ENCODE measurements at places on chromosomes 6 and 20.

GRCh38 chr20:35674921-35675320 lies 10.2 kb upstream of the CPNE1 start:
- DNase-seq = no peak

- no peak for DNase-seq
Measured at GRCh38 chr6:170207586-170208181, 83.2 kb downstream of the DLL1 start.

GRCh38 chr20:22366631-22367030 lies 217.7 kb downstream of the FOXA2 start:
- DNase-seq = no peak

GRCh38 chr20:3258429-3258828 lies 19.4 kb upstream of the SLC4A11 start:
- DNase-seq = no peak

DNA sequence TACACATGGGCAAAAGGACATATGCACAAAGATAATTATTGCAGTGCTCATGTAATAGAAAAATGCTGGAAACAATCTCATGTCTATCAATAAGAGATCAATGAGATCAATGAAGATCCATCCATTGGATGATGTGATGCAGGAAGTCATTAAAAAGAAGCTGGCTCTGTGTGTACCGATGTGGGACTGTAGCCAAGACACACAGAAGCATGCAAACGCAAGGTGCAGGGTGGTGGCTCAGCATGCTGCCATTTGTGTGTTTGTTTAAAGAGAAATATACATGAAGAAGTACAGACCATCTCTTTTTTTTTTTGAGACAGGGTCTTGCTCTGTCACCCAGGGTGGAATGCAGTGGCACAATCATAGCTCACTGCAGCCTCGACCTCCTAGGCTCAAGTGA lies 33.1 kb upstream of the KCNB1 start:
- no peak for DNase-seq

DNA sequence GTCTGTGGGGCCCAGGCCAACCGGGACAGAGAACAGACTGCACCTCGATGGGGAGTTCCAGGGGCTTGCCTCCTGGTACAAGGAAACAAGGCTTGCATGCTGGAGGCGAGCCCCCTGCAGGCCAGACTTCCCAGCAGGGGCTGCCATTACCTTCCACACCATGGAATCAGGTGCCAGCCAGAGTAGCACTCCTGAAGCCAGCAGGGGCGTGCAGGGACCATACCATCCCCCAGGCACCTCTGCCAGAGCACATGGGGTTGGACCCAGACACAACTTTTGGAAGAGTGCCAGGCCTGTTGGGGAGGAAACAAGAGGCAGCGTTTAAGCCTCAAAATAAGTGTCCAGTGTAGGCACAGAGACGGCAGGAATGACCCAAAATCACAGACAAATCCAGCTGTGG lies 6.5 kb downstream of the DDO start:
- DNase-seq = no peak

GRCh38 chr6:53432318-53433161 lies 83.8 kb upstream of the ELOVL5 start:
- no peak for DNase-seq

DNA sequence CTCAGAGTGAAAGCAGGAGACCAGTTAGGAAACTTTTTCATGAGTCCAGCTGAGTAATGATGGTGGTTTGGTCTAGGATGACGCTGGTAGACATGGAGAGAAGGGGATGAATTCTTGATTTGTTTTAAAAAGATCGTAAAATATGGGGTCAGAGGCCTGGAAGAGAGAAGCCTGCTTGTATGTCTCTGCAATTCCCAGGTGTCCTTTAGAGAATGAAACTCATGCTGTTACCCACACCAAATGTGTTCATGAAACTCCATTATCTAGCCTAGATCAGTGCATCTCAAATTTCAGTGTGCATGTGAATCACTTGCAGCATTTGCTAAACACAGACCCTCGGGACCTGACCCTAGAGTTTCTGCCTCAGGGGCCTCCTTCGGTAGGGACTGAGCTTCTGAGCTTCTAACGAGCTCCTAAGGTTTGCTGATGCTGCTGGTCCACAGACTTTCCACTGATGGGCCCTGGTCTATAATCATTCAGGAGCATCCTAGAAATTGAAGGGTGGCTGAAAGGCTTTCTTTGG lies 302.0 kb upstream of the PLCB4 start:
- no peak for DNase-seq
